ENCODE measurements at places on chromosomes 16 and 17.

DNA sequence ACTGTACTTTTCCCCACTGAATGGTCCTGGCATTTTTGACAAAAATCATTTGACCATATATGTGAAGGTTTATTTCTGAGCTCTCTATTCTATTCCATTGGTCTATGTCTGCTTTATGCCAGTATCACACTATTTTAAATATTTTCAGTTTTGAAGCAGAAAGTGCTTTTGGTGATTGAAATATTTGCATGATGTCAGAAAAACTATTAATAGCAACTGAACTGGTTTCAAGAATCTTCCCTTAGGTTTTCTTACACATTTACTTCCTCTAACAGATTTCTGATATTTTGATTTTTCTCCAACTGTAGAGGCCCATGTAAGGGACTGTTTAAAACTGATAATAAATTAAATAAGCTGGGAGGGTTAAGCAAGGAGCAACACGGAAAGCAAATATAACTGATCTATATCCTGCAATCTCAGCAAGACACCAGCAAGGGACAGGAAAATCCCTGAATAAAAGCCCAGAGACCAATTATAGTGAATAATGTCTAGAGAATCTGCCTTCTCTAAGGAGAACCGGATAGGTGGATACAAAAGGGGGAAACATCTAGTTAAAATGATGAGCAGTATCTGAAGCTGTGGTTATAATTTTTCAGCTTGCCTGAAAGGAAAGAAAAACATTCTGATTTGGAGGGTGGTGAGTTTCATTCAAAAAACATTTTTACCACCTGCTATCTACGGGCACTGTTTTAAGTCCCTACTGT lies 80.9 kb upstream of the STAC2 start:
- no peak for DNase-seq

DNA sequence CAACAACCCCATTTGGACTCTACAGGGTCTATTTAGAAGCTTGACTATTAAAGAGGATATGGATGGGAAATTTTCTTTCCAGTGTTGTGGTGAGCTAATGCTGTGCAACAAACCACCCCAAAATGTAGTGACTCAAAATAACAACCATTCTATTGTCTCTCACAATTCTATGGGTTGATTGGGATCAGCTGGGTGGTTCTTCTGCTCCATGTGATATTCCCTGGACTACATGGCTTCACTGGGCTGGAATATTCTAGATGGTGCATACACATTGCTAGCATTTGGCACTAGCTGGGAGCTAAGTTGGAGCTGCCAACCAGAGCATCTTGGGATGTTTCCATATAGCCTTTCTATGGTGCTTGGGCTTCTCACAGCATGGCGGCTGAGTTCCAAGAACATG lies 30.2 kb downstream of the SLC6A2 start:
- no peak for DNase-seq

DNA sequence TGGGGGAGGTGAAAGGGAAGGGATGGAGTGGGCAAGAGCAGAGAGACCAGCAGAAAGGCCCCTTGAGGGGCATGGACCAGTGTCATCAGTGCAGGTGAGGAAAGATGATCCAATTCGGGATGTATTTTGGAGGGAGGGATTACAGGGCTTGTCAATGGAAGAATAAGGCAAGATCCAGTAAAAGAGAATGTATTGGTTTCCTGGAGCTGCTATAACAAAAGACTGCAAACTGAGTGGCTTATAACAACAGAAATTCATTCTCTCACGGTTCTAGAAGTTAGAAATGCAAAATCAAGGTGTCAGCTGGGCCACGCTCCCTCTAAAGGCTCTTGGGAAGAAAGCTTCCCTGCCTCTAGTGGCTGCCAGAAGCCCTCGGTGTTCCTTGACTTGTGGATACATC lies 41.7 kb downstream of the SLC39A11 start:
- no peak for DNase-seq

DNA sequence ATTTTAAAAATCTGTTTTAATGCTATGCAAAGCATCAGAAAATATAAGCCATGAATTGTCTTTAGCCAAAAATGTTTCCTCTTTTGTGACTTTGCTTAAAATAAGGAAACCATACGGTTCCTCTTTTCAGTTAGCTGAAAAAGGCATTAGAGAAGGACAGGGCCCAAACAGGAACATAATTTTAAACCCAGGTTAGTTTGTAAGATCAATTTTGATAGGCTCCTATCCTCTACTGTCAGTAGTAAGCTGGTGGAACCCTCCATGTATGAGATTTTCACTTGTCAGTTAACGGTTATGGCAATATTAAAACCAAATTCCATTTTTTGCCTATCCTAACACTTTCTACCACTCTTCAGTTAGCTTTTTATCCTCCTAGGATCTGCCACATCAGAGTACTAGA lies 4.3 kb downstream of the EVI2B start:
- DNase-seq = no peak

- no peak for DNase-seq
Observed at GRCh38 chr16:89365044-89365467, 125.3 kb downstream of the ANKRD11 start.

DNA sequence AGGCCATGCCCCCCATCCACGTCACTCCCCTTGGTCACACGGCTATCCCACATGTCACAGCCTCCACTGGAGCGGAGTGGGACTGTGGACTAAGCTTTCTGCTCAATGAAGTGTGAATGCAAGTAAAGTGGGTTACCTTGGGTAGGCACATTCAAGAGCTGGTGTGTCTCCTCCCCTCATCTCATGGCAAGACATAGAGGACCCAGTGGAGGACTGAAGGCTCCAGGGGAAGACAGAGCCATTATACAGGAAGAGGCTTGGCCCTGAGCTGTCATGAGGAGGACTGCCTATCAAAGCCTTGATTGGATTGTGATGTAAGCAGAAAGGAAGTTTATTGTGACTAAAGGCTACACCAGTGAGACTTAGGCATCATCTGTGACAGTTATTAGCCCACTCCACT lies 129.2 kb upstream of the CCL2 start:
- DNase-seq = no peak

- no peak for DNase-seq
Observed at GRCh38 chr17:7559320-7560171, 996 bp downstream of the TNFSF13 start.

- DNase-seq = no peak
Observed at GRCh38 chr17:1000597-1001461, 3.9 kb downstream of the TIMM22 start.

DNA sequence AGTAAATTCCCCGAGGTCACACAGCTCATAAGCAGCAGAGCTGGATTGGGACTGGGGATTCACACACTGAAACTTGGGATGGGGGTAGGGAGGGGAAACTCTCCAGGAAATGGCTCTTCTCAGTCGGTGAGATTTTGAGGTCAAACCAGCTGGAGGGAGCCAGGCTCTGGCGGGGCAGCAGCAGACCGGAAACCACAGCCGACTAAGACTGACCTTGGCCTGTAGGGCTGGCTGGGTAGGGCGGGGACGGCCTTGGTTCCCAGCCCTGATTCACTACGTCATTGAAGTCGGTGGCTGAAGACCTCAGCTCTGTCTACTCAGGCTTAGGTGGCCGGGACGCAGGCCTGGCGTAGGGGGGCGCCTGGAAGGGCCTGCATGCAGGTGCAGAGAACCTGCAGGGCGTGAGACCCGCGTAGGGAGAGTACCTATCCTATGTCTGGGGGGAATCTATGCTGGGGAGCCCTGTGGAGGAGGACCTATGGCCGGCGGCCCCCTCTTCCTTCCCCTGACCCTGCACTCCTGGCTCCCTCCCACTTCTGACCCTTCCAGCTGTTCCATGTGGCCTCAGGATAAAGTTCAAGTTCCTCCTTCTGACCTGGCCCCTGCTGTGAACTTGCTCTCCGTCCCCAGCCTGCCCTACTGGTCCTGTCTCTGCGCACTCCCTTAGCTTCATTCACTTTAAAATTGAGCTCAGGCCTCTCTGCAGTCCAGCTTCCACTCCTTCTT lies 11.9 kb upstream of the SLC4A1 start:
- no peak for DNase-seq
